ENCODE measurements at places on chromosomes 6 and 20.
A peak's percentile ranks its signal among the peaks of the same experiment; 100 is the strongest.

DNA sequence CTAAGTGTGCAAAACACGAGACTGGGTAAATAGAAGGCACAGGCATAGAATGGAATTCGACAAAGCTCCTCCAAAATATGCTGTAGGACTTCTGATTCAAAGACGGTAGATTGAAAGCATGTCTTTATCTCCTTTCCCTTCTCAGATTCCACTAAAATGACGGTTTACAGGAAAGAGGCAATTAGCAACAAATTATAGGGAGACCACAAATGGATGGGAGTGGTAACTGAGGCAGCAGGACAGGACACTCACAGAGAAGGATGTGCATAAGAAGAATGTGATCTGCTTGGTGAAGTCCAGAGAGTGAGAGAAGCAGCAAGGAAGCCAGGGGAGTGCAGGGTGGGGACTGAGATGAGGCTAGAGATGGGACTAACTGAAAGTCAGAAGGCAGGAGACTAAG lies 113.4 kb upstream of the MRPS10 start:
- DNase-seq = no peak

GRCh38 chr20:34536798-34537394 lies 20.7 kb downstream of the DYNLRB1 start:
- DNase-seq = no peak

DNA sequence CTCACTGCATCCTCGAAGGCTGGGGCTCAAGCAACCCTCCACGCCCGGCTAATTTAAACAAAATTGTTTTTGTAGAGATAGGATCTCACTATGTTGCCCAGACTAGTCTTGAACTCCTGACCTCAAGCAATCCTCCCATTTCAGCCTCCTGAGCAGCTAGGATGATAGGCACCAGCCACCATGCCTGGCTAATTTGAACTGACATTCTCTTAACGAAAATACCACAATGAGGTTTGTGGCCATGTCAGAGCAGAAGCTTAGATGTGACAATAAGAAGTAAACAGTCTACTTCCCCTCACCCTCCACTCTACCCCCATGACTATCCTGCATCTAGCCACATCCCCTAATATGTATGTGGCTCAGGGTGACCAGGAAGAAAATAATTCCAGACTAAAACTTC lies 74.8 kb upstream of the PLCB4 start:
- no peak for DNase-seq

DNA sequence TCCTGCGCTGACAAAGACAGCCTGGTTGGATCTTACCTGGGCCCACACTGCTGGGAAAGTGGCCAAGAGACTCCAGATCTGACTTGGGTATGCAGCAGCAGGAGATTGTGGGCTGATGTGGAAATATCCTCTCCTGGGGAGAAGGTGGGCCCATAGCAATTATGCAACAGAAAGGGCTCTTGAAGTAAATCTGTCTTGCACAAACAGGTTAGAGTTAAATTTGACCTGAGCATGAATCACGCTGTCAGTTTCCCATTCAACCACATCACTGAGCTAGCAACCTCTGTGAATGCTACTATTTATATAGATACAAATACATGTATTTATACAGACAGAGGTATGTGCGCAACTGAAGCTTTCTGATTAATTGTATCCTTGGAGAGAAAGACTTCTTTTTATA lies 28.3 kb upstream of the PDYN start:
- no peak for DNase-seq

- DNase-seq = no peak
Observed at GRCh38 chr6:36428911-36429310, 13.7 kb downstream of the PXT1 start.

DNA sequence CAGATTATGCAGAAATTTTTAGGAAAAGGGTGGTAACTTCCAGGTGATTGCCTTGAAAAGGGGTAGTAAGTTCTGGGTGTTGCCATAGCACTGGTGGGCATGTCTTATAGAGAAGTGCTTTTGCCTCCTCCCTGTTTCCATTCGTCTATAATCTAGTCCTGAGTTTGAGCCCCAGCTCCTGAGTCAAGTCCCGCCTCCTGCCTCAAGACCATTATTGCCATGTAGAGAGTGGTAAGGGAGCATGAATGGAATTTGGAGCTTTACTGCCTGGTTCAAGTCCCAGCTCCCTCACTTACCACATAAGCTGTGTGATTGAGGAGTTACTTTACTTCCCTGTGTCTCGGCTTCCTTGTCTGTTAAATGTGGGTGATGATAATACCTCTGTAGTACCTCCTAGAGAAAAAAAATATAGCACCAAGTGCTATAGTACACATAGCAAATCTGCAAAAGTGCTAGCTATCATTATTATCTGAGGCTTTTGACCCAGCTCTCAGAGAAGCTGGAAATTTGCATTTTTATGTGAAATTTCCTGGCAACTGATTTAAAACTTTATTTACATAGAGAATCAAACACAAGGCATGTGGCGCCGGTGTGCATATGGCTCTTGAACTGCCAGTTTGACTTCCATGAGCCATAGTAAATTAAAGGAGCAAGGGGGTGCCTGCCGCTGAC lies 36.0 kb downstream of the TGM6 start:
- no peak for DNase-seq

DNA sequence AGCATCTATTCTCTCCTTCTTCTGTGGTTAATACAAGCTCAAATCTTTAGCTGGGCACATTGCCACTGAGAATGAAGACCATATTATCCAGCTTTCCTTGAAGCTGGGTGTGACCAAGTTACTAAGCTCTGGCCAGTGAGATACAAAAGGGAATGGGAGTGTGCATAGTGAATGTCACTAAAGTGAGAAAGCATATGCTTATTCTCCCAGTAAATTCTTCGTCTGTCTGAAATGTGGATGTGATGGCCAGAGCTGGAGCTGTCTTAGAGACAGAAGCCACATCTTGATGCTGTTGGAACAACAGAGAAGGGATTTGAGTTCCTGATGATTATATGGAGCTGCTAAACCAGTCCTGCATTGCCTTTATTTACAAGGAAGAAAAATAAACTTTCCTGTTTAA lies 60.1 kb downstream of the SESN1 start:
- DNase-seq = no peak

GRCh38 chr6:41464481-41464880 lies 81.7 kb upstream of the FOXP4 start:
- no peak for DNase-seq

- DNase-seq = no peak
Observed at GRCh38 chr6:101445527-101445926, 52.0 kb downstream of the GRIK2 start.

DNA sequence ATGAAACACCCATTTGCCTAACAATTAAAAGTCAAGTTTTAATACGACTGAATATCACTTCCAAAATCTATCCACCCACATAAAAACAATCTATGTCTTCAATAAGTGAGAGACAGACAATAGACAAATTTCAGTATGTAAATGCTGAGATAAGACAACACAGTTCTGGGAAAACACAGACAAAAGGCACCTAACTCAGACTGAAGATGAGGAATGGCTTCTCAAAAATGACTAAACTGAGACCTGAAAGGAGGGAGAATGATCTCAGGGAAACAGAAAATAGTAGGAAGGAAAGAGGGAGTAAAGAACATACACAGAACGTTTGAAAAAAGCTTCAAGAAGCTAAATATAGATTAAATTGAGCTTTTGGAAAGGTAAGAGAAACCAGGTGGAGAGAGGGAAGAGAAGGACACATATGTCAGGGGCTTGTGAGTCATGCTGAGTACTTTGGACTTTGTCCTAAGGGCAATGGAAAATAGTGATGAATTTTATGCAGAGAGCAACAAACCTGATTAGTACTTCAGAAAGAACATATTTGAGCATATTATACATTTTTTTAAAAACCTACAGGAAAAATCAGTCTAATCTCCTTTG lies 16.1 kb downstream of the LMBRD1 start:
- no peak for DNase-seq

DNA sequence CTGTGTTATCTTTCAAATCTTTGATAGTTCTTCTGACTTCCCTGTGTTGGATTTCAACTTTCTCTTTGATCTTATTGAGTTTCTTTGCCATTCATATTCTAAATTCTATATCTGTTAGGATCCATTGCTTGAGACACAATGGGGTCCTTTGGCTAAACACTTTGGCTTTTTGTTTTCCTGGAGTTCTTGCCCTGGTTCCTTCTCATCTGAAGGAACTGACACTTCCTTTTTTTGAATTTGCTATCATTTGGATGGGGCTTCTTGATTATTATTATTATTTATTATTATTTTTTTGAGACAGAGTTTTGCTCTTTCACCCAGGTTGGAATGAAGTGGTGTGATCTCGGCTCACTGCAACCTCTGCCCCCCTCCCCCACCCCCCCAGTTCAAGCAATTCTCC lies 30.1 kb upstream of the EIF2S2 start:
- no peak for DNase-seq

- DNase-seq = no peak
Observed at GRCh38 chr6:47206626-47207025, 103.1 kb downstream of the TNFRSF21 start.

GRCh38 chr20:13302647-13303450 lies 81.8 kb downstream of the ISM1 start:
- no peak for DNase-seq

DNA sequence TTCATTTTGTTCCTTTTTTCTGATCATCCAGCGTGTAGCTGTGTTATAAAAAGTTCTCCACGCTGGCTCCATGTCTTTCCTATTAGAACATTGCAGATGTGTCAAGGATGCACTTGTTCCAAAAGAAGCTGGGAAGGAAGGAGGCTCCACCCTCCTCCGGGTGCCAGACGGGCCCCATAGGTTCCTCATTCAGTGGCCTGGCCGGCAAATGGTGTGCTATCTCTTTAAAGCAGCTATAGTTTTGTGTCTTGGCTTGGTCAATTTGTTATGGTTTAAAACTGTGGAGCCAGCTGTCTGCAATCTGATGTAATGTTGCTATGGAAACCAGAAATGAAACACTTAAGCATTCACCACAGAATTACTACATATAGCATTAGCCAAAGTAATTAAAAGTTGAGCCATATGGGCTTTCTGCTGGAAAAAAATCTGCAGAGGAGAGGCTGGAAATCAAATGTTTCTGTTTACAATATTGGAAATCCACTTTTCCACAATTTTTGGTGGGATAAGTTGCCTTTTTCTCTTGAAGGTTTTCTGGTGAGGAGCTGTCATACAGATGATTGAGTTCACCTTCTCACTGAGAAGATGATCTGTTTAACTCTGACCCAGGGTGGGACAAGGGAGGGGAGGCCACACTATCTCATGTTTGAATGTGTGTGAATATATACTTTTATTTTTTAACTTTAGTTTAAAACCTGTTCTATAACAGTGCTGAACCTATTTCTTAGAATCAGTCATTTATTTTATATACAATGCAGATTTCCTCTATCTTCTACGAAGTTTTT lies 167.4 kb downstream of the SASH1 start:
- DNase-seq = no peak

DNA sequence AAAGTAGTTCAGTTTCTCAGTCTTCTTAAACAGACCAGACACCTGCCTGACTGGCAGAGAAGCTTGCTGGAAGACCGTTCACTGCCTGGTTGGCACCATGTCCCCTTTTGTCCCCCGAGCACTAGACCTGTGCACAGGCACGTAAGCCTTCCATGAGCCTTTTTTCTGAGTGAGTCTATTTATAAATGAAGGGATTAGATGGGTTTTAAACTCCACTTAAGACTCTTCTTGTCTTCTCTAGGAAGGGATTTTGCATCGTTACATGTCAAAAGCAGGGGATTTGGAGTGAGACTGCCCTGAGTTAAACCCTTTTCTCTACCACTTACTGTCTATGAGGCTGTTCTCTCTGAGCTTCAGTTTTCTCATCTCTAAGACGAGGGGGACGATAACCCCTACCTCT lies 37.6 kb downstream of the STK35 start:
- DNase-seq = peak; percentile 17

DNA sequence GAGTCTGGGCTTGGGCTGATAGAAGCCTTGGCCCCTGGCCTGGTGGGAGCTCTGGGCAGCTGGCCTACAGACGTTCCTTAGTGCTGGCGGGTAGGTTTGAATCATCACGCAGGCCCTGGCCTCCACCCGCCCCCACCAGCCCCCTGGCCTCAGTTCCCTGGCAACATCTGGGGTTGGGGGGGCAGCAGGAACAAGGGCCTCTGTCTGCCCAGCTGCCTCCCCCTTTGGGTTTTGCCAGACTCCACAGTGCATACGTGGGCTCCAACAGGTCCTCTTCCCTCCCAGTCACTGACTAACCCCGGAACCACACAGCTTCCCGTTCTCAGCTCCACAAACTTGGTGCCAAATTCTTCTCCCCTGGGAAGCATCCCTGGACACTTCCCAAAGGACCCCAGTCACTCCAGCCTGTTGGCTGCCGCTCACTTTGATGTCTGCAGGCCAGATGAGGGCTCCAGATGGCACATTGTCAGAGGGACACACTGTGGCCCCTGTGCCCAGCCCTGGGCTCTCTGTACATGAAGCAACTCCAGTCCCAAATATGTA lies 957 bp upstream of the VEGFA start:
- no peak for DNase-seq

- no peak for DNase-seq
Observed at GRCh38 chr6:125129354-125129753, 24.2 kb upstream of the TPD52L1 start.

GRCh38 chr6:86856937-86857563 lies 80.3 kb upstream of the HTR1E start:
- DNase-seq = no peak

GRCh38 chr6:137588472-137588871 lies 94.3 kb upstream of the OLIG3 start:
- DNase-seq = no peak

GRCh38 chr6:38020593-38020992 lies 201.1 kb downstream of the ZFAND3 start:
- DNase-seq = no peak

DNA sequence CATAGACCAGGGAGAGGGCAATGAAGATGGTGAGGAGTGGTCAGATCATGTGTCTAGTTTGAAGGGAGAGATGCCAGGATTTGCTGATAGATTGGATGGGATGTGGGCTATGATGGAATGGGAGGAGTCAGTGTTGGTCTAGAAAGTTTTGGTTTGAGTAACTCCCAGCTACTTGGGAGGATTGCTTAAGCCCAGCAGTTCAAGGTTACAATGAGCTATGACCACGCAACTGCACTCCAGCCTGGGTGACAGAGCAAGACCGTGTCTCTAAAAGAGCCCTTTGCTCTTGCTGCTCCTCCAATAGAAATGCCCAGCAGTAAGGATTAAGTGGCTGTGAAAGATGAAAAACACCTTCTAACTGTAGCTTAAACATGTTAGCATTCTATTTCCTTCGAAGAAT lies 18.2 kb upstream of the LAMP5 start:
- DNase-seq = no peak

- no peak for DNase-seq
Observed at GRCh38 chr6:17962436-17963031, 24.9 kb downstream of the KIF13A start.

GRCh38 chr6:40997234-40997957 lies 41.6 kb downstream of the UNC5CL start:
- no peak for DNase-seq

GRCh38 chr6:147467886-147468285 lies 40.6 kb upstream of the SAMD5 start:
- no peak for DNase-seq

DNA sequence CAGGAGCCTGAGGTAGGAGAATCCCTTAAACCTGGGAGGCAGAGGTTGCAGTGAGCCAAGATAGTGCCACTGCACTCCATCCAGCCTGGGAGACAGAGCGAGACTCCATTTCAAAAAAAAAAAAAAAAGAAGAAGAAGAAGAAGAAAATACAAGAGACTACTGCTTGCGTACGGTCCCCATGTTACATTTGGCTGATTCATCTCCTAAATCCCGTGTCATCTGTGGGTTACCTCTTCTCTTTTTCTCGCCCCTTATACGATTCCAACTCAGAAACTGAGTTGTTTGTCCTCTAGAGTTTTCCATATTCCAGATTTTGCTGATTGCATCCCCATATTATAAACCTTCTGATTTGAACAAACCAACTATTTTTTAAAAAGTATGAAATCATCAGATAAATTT lies 62.4 kb upstream of the NELFCD start:
- DNase-seq = no peak

- no peak for DNase-seq
Observed at GRCh38 chr20:50194422-50194830, 3.8 kb downstream of the CEBPB start.
